Right renal cortex interstitium (tissue), 3 donors: ENCODE measurements at places on chromosomes 4 and X. TPM values are rescaled to one million over a fixed set of nuclear protein-coding genes. Genes with fewer than 3 reads are reported as not detected.

RHOXF2 gene
- polyA plus RNA-seq = 0.13 TPM

HS3ST1 gene
- 0.93 TPM for polyA plus RNA-seq

PAK3 gene
- 6.2 TPM for polyA plus RNA-seq

GRCh38 chr4:143438710-143439109, 74.8 kb upstream of the SMARCA5 start:
- no peak for DNase-seq

DNA sequence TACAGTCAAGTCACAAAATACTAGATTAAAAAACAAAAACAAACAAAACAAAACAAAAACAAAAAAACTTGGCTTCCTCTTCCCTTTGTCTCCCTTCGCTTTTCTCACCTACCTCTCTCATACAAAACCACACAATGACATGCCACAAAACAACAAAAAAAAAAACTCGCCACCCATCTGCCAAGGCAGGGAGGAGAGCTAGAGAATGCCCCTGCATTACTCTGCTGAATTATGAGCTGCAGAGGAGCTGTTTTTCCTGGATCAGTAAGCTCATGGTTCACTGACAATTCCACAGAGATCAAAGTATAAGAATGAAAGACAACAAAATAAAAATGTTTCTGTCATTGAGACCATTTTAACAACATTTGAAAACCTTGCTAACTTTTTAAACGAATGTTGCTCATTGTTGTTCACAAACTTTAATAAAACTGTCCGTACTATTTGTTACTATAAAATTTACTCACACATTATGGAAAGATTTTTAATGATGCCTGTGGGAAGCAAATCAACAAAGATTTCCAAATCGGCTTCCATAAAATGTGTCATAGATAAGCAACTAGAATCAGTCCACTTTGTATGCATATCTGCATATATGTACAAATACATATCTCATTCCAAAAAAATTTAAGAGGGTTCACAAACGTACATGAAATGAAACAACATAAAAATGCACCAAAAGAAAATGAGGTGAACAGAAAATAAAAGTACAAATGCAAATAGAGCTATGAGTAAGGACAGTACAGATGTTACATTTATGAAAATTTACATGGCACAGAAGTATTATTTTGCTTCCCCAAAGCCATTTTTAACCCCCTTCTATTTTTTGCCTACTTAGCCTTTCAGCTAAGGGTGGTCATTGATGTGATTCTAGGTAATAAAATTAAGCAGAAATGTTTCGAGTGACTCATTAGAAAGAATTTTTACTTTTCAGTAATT, 252.4 kb upstream of the FAT4 start:
- DNase-seq = no peak

DNA sequence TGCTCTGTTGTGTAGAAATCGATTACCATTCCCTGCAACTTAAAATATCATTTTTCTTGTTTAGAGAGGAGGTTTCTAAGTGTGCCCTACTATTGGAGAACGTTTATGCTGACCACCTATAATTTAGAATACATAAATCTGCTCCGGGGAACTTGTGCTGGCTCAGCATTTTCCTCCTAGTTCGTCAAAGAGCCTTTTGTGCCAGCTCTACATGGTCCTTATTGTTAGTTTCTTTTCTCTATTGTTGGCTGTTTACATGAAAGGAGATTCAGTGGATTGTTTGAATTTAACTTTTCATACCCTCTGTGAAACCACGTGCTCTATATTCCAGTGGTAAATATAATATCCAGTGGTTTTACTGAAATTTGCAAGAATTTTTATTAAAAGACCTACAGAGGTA, 53.4 kb upstream of the ATP8A1 start:
- DNase-seq = no peak

- no peak for DNase-seq
Observed at GRCh38 chrX:46573331-46573891, at the start of gene CHST7. Gene CHST7, plus strand, starts transcription at chrX:46573765. Its CDS starts 167 bp downstream, at chrX:46573932.

GRCh38 chrX:138691186-138691585, 20.3 kb downstream of the FGF13 start:
- no peak for DNase-seq

- no peak for DNase-seq
Observed at GRCh38 chr4:8297691-8298485, 28.3 kb downstream of the HTRA3 start.

DNA sequence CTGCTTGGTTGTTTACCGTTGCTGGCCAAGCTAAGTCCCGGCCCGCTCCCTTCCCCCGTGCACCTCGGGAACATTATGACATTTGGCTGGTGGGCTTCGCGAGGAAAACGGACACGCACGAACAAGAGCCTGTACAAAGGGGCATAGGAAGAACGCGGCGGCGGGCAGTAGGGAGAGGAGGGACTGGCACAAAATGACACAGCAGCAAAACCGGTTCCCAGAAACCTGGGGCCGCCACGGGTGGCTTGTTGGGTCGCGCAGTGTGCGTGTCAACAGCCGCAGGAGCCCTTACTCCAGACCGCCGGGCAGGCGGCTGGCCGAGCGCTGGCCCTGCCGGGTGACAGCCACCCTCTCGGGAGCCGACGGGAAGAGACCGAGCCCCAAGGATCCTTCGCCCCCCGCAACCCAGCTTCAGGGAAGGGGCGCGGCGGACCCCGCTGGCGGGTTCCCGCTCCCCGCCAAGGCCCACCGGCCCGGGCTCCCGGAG, 1.6 kb upstream of the LIN54 start:
- DNase-seq = peak; percentile 35

GRCh38 chr4:182547435-182547834, 304.2 kb downstream of the TENM3 start:
- no peak for DNase-seq

GRCh38 chr4:85611661-85612060, 136.7 kb downstream of the ARHGAP24 start:
- no peak for DNase-seq

DNA sequence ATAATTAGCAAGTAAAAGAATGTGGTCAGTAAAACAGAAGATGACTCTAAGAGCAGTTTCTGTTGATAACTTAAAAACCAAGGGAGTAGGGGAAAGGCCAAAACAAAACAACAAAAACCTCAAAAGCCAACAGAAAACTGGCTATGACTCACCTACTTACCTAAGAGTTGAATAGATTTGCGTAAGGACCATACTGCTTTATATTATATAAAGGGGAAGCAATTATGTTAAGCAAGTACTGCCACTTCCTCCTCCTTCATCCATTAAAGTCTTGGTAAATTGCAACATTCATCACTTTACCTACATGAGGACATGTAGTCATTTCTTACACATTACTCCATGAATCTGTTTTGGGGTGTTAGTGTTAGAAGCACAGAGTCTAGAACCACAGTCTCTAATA, 85.9 kb upstream of the FAM47A start:
- no peak for DNase-seq

DNA sequence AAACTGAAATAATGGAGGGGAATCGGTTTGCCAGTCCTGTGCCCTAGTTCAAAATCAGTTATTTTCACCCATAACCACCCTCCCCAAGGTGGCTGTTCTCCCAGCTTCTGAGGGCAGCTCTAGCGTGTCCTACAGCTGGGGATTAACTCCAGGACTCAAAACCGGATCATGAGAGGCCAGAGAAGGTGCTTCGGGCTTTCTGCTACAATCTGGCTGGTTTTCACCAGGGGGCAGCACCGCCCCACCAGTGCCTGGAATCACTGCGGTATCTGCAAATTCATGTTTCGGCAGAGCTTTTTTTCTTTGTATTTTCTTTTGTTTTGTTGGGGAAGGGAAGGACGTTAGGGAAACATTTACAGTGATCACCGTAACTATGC, 28.4 kb downstream of the PDHA1 start:
- DNase-seq = peak; percentile 47

DNA sequence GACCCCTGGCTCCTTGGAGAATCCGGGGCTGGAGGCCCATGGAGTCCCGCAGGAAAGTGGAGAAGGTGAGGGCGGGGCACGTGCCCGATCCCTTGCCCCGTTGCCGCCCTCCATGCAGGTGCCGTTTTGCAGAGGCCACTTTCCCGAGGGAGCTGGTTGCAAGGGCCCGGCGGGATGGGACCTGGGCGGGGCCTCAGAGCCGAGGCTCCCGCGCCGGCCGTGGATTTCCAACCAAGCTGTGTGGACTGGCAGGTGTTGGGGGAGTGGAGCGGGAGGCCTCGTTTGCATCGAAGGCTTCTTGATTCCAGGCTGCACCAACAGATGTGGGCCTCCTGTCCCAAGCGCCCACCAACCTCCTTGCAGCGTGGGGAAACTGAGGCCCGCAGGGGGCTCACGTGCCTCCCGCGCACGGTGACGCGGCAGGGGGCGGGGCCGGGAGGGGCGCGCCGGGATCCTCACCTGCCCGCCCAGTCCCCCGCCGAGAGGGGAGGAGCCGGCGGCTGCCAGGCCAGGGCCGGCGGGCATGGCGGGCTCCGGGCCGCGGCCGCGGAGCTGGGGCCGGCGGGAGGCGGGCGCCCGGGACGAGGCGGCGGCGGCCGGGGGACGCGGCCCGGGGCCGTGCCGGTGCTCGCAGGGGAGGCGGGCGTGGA, 24.9 kb downstream of the SH3BP2 start:
- no peak for DNase-seq

- DNase-seq = no peak
Observed at GRCh38 chr4:132063829-132064228, 1085.3 kb upstream of the PCDH10 start.

DNA sequence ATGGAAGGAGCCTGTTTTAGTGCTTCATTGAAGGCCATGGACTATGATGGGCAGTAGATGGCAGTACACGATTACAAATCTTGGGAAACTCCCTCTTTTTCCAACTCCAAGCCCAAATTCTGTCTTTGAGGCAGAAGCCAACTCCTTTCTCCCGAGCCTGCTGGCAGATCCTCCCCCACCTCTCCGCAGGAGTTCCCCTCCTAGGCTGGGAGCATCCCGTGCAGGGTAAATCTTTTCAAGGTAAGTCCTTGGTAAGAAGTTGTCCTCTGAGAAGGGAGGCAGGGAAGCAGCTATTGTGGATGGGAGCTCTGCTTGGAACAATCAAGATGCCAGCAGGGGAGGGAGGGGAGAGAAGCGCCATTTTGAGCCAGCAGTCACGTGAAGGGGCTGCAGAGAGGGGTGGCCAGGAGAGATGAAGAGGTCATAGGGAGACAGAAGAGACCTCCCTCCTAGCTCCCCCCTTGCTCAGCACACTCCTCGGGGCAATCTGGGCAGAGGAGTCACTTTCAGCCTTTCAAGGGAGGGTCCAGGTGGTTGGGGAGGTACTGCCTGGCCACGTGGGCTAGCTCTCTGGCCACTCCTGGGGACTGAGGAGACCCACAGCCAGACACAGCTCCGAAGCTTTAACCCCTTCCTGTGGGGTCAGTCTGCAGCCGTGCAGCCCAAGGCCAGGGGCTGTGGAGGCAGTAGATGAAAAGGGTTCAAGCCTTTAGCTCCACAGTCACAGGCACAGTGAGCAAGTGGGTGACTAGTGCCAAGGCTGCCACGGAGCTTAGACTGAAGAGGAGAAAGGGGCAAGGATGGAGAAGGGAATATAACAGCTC, 9.6 kb downstream of the CC2D2A start:
- DNase-seq = peak; percentile 92

GRCh38 chrX:30307466-30307865, 1.7 kb downstream of the NR0B1 start:
- no peak for DNase-seq
